Posterior cingulate gyrus (tissue), 11 donors: ENCODE measurements at places on chromosomes 5 and 9.

- DNase-seq = no peak
Measured at GRCh38 chr9:115922444-115922843, 231.1 kb upstream of the PAPPA start.

DNA sequence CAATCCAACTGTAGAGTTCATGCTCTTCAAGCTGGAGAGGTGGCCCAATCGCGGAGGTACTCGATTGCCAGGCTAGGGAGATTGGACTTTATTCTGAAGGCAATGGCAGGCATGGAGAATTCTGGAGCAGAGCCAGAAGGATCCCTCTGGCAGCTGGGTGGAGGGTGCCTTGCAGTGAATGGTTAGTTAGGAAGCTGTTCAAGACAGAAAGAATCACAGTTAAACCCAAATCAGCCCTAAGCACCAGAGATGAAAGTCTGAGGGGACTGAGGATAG, 182.4 kb downstream of the RGS3 start:
- no peak for DNase-seq

DNA sequence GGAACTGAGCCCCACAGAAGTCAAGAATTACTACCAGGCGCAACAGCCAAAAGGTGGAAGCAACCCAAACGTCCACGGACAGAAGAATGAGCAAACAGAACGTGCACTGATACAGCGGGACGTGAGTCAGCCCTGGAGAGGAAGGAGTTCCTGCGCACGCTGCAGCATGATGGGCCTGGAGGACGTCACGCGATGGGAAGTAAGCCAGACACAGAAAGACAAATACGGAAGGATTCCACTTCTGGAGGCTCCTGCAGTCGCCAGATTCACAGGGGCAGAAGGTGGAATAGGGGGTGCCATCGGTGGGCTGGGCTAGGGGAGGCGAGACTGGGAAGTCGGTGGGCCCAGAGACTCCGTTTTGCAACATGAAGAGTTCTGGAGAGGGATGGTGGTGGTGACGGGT, 80.3 kb upstream of the PHYKPL start:
- DNase-seq = no peak

GRCh38 chr9:36742264-36742663, 169.6 kb downstream of the MELK start:
- DNase-seq = no peak

- DNase-seq = no peak
Measured at GRCh38 chr9:105362470-105362869, 85.4 kb upstream of the FSD1L start.

GRCh38 chr5:28398185-28398584, 1359.8 kb upstream of the CDH9 start:
- no peak for DNase-seq
